Left renal pelvis (tissue), 4 donors: ENCODE measurements at places on chromosomes 7 and 10. TPM values are rescaled to one million over a fixed set of nuclear protein-coding genes. Genes with fewer than 3 reads are reported as not detected.
A peak's percentile ranks its signal among the peaks of the same experiment; 100 is the strongest.

DNA sequence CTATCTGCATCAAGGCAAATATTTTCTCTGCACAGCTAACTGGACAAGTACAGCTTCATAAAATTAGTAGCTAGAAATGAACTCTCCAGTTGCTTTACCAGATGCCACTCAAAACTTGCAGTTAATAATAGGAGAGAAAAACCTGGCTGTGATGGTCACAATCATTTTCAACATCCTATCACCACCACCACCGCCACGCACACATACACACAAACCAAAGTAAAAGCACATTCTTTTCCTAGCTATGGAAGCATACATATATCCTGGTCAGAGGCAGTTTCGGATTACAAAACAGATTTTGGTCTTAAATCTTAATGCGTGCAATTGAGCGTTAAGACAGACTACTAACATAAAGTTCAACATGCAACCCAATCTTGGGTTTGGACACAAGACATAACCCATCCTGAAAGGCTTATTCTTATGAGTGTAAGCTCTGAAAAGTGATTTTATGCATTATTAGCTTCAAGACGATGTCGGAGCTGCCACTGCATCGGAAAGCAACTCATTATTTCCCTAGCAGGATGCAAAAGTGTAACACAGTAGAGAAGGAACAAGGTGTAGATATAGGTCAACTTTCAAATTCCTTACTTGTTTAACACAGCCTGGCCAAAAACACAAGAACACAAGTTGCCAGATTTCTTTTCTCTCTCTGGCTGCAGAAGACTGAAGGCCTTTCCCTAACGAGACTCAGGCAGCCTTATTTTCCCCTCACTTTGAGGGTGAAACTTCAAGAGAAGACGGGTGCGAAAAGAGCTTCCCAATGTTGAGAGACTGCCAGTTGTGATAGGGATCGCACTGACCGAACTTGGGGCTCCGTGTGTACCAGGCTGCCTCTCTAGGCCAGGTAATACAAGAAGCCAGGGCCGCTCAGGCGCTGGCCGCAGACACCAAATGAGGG is 1.2 kb downstream of the CACUL1 start:
- DNase-seq = no peak

- no peak for DNase-seq
Observed at GRCh38 chr7:67863911-67864310, 867.3 kb downstream of the TYW1 start.

KIAA1217 gene
- 84.5 TPM for polyA plus RNA-seq

- peak; percentile 23 for DNase-seq
Observed at GRCh38 chr10:60732807-60733516, 45.3 kb upstream of the CDK1 start.

DNA sequence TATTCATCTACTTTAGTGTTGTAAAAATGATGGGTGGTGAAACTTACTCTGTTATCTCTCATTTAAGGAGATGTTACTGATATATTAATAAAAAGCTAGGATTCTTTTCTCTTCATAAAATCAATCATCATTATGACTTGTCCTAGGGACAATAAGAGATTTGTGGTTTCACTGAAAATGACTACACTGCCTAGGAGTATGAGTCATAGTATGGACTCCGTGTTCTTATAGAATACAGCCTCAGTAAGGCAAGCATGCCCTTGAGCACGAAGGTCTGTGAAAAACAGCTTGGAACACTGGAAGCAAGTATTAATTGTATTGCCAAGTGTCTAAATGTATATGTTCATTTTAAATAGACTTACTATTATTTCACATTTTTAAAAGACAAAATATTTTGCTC is 749.2 kb upstream of the PCDH15 start:
- no peak for DNase-seq

DHTKD1 gene
- polyA plus RNA-seq = 16.7 TPM

GRCh38 chr7:46127814-46128213 is 206.7 kb upstream of the IGFBP3 start:
- no peak for DNase-seq

ERVW-1 gene
- polyA plus RNA-seq = 2.1 TPM

NACAD gene
- 9.1 TPM for polyA plus RNA-seq

DNA sequence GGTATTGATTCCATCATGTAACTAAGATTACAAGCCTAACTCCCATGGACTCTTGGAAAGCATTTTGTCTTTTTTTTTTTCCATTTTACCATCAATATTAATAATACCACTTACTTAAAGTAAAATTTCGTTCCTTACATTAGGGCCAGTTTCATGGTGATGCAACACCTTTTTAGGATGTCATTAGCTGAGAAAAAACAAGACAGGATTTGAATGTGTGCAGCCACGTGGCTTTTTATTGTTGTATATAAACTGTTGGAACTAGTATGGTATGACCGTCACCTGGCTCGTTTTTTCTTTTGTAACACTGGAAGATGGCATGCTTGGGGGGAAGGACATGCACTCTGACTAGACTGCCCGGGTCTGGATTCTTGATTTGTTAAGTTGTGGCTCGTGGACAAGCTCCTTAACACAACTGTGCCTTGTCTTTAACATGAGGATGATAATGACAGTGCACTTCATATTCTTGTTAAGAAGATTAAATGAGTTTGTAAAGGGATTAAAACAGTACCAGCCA is 42.1 kb downstream of the ARHGAP21 start:
- DNase-seq = no peak

DNA sequence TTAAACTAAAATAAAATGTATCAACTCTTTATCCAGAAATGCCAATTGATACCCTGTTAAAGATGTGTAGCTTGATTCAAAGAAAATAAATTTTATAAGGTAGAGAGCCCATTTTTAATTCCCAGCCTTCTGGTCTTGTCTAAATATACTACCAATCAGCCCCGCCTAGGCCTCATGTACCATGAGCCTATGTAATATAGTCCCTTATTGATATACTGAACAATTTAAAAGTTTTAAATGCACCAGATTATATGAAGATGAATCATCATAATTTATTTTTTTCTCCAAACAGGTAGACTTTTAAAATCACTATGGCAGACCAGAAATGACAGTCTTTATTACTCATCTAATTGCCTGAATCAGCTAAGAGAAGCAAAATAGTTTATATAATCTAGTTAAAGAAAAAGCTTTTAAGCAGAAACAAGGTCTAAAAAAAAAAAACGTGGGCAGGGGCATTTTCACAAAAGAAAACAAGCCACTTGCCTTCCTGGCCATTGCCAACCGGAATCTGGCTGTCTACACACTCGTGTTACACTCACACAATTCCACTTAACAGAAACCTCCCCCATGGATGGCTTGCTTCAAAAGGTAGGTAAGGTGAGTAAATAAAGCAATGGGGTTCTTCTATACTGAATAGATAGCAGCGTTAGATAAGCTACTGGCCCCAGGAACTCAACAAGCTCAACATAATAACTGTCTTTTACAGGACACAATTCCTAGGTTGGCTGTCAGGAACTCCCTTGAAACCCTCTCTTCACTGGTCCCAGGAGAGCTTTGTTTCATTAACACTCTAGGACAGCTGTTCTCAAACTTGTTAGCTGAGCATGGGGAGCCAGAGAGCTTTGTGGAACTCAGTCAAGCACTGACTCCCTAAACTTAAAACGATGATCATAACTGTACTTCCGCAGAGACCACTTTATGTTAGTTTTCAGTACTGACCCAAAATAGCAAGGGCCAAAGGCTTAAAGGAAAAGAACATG is 37.2 kb downstream of the RAPGEF5 start:
- DNase-seq = no peak
